ENCODE measurements at places on chromosomes 1 and 21.

DNA sequence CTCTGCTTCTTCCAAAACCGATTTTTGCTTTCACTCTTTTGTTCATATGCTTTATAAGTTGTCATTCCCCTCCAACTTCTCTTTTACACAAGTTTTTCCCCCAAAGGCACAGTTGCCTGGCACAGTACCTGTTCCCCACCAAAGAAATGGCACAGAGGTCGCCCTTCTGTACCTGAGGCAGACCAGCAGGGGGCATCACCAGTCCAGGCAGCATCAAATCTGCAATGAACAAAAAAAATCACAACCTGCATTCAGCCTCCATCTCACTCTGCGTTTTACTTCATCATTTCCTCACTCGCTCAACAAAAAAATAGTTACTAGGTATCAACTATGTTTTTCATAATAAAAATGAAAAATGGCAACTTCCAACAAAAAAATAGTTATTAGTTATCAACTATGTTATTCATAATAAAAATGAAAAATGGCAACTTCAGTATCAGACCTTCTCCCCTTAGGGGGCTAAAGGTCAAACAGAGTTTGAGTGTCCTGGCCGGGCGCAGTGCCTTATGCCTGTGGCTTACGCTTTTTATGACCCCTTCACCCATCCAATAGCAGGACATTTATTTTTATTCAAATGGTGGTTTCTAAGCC, 4.1 kb downstream of the EIF2D start:
- no peak for DNase-seq

- no peak for DNase-seq
These were observed 115.8 kb upstream of the ZRANB2 start for GRCh38 chr1:71196685-71197084.

DNA sequence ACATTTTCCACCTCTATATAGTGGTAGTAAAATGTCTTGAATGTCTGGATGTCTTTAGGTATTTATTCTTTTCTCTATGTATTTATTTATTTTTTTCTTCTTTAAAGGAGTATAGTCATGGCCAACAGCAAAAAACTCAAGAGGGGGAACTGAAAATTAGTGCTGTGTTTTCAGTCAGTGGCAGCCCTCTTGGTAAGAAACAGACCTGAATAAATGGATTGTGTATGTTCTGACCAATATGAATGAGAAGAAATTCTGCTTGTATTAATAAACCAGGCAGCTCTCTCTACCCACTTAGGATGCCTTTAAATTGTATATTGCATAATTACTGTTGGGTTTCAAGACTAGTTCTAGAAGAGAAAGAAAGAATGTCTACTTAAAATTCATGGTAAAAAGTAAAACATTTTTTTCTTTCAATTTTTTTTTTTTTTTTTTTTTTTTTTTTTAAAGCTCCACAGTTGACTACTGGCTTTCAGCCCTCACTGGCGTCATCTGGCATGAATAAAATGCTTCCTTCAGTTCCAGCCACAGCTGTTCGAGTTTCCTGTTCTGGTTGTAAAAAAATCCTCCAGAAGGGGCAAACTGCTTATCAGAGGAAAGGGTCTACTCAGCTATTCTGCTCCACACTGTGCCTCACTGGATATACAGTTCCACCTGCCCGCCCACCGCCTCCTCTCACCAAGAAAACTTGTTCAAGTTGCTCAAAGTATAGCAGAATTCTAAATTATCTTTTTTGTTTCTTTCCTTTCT, 101.6 kb downstream of the ZMYM4 start:
- DNase-seq: no peak

DNA sequence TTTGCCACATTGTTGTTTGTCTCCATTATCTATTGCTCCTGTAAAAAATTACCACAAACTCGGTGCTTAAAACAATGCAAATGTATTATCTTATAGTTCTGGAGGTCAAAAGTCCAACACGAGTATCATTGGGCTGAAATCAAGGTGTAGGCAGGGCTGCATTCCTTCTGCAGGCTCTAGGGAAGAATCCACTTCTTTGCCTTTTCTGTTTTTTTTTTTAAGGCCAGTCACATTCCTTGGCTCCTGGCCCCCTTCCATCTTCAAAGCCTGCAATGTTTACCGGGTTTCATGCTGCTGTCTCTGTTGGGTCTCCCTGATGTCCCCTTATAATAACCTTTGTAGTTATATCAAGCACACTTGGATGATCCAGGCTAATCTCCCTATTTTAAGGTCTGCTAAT, 212.7 kb downstream of the PTBP2 start:
- DNase-seq: no peak

DNA sequence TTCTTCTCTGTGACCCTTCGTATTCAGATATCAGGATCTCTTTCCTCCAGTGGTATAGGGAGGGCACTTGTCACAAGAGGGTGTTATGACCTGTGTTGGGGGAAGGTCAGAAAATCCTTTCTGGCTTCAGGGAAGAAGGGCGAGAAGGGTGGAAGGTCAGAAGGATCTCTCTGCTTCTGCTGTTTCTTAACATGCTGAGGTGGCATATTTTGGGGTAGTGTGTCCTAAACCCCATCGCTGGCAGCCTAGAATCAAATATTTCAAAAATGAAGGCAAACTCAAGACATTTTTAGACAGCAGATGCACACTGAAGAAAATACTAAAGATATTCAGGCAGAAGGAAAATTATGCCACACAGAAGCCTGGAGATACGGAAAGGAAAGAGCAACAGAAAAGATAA, 207.6 kb downstream of the TM2D1 start:
- DNase-seq: no peak

- no peak for DNase-seq
These were observed 66.1 kb upstream of the SERBP1 start for GRCh38 chr1:67496329-67496728.

DNA sequence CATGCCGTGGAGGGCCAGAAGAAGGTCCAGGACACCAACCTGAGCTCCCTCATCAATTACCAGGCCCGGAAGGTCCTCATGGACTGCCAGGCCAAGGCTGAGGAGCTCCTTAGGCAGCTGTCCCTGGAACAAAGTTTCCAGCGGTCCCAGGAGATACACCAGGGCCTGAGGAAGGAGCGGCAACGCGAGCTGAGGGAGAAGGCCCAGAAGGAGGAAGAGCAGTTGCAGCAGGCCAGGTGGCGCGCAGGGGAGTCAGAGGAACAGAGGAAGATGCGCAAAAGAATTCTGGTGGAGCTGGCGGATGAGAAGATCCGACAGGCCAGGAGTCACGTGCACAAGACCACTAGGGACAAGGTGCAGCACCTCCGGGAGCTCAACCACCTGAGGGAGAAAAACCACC, 1.5 kb downstream of the CCDC185 start:
- DNase-seq: no peak

GRCh38 chr21:14356746-14357145, 26.2 kb downstream of the HSPA13 start:
- no peak for DNase-seq

DNA sequence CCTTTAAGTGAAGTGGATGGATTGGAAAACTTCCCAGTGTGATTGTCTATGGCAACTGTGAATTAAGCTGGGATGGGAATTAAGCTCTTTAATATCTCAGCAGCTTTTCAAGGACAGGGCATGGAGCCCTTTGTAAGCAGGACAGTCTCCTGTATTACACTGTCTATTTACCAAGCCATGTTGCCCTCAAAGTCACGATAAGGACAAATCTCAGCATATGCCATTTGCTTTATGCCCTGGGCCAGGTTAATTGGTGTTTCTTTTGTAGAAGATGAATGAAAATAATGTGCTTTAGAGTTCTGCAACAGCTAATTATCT, 17.6 kb downstream of the UTP25 start:
- no peak for DNase-seq

GRCh38 chr1:48084826-48085225, 87.6 kb upstream of the TRABD2B start:
- no peak for DNase-seq
